ENCODE measurements at places on chromosomes 13 and 19. TPM values are rescaled to one million over a fixed set of nuclear protein-coding genes. Genes with fewer than 3 reads are reported as not detected.
A peak's percentile ranks its signal among the peaks of the same experiment; 100 is the strongest.

- H3K27me3 ChIP-seq = no peaks in the 10 kb centered on the region
- DNase-seq = no peak
- peaks cover 34% of the 10 kb centered on the region for H3K4me1 ChIP-seq
- no peak overlapping the region for H3K4me3 ChIP-seq
- H3K27ac ChIP-seq = no peak overlapping the region
Measured at GRCh38 chr19:16261584-16262368, 62.9 kb upstream of the KLF2 start.

DNA sequence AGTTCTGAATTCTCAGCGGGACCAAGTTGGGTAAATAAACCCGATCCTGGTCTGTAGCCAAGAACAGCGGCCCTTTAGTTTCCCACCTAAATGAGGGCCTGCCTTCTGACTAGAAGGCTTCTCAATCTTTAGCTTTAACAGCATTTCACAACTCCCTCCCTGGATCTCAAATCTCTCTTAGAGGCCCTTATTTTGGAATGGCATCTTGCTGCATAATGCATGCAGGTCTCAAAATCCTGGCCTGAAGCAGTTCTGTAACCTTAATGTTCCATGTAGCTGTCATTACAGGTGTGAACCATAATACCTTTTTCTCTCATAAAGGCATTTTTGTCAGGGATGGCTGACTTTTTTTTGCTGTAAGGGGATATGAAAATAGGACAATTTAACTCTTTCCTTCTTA lies 29.5 kb downstream of the ZNF90 start:
- H3K36me3 ChIP-seq = no peaks in the 10 kb centered on the region
- DNase-seq = no peak
- no peaks in the 10 kb centered on the region for H3K4me1 ChIP-seq
- no peak overlapping the region for H3K4me3 ChIP-seq
- no peaks in the 10 kb centered on the region for H3K27me3 ChIP-seq

DNA sequence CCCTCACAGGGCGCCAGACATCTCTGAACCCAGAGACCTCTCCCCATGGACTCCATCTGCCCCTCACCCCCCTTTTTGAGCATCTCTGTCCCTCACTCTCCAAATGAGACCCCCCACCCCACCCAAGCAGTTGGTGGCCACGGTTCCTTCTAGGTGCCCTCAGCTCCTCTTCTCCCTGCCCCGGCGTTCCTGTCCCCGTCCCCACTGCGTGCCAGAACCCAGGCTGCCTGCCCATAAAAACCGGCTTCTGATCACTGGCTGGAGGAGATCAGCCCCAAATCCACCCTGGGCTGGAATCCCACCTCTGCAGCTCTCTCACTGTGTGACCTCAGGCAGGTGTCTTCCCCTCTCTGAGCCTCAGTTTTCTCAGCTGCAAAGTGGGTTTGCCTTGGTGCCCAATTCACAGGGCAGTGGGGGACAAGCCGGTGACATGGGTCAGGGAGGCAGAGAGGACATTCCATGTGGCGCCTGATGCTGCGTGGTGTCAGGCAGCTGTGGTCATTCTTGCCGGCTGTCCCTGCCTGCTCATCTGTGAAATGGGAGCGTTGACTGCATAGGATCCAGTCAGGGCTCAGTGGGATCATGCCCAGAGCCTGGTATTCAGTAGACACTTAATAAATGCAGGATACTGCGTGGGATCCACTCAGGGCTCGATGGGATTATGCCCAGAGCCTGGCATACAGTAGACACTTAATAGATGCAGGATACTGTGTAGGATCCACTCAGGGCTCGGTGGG lies 25.5 kb downstream of the SMIM24 start:
- H3K27me3 ChIP-seq = no peaks in the 10 kb centered on the region
- peaks cover 50% of the 10 kb centered on the region for H3K4me1 ChIP-seq
- DNase-seq = no peak
- H3K4me3 ChIP-seq = no peak overlapping the region

DNA sequence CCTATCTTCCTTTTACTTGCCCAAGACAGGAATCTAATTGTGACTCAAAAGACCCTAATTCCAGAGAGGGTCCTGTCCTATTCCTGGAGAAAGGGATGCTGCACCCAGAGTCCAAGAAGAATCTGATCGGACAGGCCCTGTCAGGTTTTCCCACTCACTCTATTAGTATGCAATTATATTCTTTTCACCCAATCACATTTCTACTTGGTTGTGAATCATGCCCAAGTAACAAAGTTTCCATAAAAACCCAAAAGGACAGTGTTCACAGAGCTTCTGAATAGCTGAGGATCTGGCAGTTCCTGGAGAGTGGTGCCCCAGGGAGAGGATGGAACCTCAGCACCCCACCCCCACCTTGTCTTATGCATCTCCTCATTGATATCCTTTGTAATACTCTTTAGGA lies 135.3 kb upstream of the SLITRK5 start:
- no peak overlapping the region for H3K27ac ChIP-seq
- no peak overlapping the region for H3K4me3 ChIP-seq
- DNase-seq = no peak
- no peaks in the 10 kb centered on the region for H3K36me3 ChIP-seq

GRCh38 chr13:44578067-44578400 lies 1.9 kb upstream of the TSC22D1 start:
- no peaks in the 10 kb centered on the region for H3K4me1 ChIP-seq
- DNase-seq = no peak
- no peaks in the 10 kb centered on the region for H3K27me3 ChIP-seq
- peak overlapping the region; percentile 70 for H3K4me3 ChIP-seq
- H3K36me3 ChIP-seq = no peaks in the 10 kb centered on the region

- peaks cover 10% of the 10 kb centered on the region for H3K36me3 ChIP-seq
- H3K27ac ChIP-seq = no peak within 1 kb of the TSS
- DNase-seq = peak; percentile 55
Measured at GRCh38 chr19:54172471-54173358, at the start of gene TMC4. Gene TMC4 (minus strand): TSS chr19:54173160. CDS start chr19:54173117, 43 bp downstream.

DNA sequence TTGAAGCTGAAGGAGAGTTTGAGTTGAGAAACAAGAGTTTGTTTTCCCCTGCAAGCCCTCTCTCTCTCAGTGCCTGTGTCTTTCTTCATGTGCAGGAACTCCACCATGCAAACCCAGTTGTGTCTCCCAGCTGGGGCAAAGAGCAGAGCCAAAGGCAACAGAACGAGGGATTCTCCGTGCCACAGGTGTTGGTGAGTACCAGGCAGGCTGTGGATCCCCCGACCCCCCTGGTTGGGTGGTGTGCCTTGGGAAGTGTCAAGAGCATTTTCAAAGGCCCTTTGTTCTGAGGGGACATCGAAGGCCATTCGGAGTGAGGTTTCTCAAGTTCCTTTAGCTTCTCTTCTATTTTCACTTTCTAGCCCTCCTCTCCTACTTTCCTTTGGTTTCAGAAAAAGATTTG lies 5.6 kb downstream of the ZNF333 start:
- no peaks in the 10 kb centered on the region for H3K27me3 ChIP-seq
- no peak overlapping the region for H3K27ac ChIP-seq
- H3K4me3 ChIP-seq = no peak overlapping the region
- DNase-seq = no peak
- no peaks in the 10 kb centered on the region for H3K4me1 ChIP-seq
- peaks cover 15% of the 10 kb centered on the region for H3K36me3 ChIP-seq

ZNF439 gene
- total RNA-seq = 0.11 TPM

PRKCSH gene
- total RNA-seq = 303 TPM

- DNase-seq = no peak
- H3K4me1 ChIP-seq = no peaks in the 10 kb centered on the region
- no peak overlapping the region for H3K4me3 ChIP-seq
- no peaks in the 10 kb centered on the region for H3K36me3 ChIP-seq
Measured at GRCh38 chr13:65414187-65414586, 1815.9 kb downstream of the PCDH9 start.

GSK3A gene
- total RNA-seq = 54.9 TPM

- DNase-seq = no peak
- H3K36me3 ChIP-seq = no peaks in the 10 kb centered on the region
- H3K27ac ChIP-seq = no peak overlapping the region
- H3K4me1 ChIP-seq = no peaks in the 10 kb centered on the region
- H3K27me3 ChIP-seq = no peaks in the 10 kb centered on the region
- no peak overlapping the region for H3K4me3 ChIP-seq
Measured at GRCh38 chr13:100773923-100774663, 99.5 kb upstream of the TMTC4 start.

GRCh38 chr19:46298479-46299003 lies 1.7 kb downstream of the HIF3A start:
- H3K36me3 ChIP-seq = no peaks in the 10 kb centered on the region
- H3K4me3 ChIP-seq = no peak overlapping the region
- no peak overlapping the region for H3K27ac ChIP-seq
- H3K27me3 ChIP-seq = peaks cover 3% of the 10 kb centered on the region
- H3K4me1 ChIP-seq = no peaks in the 10 kb centered on the region

DNA sequence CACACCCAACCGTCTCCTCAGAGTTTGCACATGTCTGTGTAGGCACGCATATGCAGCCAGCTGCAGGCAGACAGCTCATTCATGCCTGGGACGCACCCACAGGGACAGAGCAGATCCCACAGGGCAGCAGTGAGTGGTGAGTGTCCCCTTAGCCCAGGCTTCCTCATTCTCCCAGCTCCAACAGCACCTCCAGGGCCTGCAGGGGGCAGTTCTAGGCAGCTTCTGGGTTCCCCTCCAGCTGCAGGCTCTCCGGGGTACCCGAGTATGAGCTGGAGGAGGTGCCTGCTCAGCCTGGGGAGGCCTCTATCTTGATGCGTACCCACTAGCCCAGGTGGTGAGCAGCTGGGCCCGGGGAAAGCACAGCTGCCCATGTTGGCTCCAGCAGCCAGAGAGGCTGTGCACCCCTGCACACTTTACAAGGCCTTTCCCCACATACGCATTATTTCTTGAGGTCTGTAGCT lies 1.3 kb upstream of the SHANK1 start:
- peaks cover 18% of the 10 kb centered on the region for H3K27me3 ChIP-seq
- peak; percentile 55 for DNase-seq
- H3K36me3 ChIP-seq = no peaks in the 10 kb centered on the region
- H3K4me3 ChIP-seq = no peak overlapping the region
- no peak overlapping the region for H3K27ac ChIP-seq

DNA sequence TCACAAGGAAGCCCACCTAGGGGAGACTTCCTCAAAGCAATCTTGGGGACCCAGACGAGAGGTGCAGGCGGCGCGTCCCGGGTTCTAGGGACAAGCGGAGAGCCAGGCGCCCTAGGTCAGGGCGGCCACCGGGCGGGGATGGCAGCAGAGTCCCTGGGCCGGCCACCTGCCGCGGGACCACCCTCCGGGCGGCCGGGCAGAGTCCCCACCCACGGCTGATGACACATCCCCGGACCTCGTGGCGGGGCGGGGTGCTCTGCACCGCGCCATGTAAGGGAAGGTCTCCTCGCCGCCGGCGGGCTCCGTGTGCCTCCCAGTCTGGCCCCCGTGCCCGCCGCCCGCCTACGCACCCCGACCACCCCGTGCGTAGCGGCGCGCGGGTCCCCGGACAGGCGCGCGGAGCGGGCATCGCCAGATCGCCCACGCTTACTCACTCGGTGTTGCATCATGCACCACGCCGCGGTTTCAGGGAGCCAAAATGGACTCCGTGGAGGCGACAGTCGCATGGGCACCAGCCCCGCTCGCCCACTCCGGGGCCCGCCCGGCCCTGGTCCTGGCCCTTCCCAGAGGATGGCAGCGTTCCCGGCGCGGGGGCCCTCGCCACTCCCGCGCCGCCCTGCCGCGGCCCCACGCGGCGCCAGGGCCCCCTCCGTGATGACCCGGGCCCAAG lies 643 bp downstream of the SLC7A1 start:
- H3K27ac ChIP-seq = peak overlapping the region; percentile 94
- DNase-seq = peak; percentile 67
- H3K27me3 ChIP-seq = no peaks in the 10 kb centered on the region
- H3K4me1 ChIP-seq = peaks cover 10% of the 10 kb centered on the region
- H3K36me3 ChIP-seq = peaks cover 15% of the 10 kb centered on the region

LONP1 gene
- 207 TPM for total RNA-seq

GRCh38 chr13:52905701-52906100 lies 57.3 kb upstream of the PCDH8 start:
- DNase-seq = no peak
- H3K27ac ChIP-seq = no peak overlapping the region
- no peaks in the 10 kb centered on the region for H3K36me3 ChIP-seq
- H3K4me1 ChIP-seq = no peaks in the 10 kb centered on the region
- no peaks in the 10 kb centered on the region for H3K27me3 ChIP-seq
- H3K4me3 ChIP-seq = no peak overlapping the region

Measured in K562 (cell line).